Activated T-cell treated with anti-CD3 and anti-CD28 coated beads for 24 hours (primary cell): ENCODE measurements at places on chromosomes 1 and 21.

DNA sequence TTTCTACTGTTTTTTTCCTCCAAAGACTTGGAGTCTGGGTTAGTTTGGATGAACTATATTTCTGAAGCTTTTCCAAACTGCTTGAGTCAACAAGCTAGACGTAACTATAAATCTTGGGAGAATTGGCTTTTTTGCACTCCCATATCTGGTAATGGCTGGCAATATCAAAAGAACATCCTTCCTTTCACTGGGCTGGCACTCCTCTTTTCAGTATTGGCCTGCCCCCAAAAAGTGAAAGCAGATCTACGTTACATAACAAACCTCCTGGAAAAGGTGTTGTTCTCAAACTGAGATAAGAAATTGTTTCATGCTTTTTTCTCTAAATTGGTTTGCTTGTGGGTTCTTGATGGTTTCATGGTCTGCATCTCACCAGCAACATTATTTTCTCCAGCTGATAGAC lies 499.3 kb downstream of the NEGR1 start:
- DNase-seq: no peak

DNA sequence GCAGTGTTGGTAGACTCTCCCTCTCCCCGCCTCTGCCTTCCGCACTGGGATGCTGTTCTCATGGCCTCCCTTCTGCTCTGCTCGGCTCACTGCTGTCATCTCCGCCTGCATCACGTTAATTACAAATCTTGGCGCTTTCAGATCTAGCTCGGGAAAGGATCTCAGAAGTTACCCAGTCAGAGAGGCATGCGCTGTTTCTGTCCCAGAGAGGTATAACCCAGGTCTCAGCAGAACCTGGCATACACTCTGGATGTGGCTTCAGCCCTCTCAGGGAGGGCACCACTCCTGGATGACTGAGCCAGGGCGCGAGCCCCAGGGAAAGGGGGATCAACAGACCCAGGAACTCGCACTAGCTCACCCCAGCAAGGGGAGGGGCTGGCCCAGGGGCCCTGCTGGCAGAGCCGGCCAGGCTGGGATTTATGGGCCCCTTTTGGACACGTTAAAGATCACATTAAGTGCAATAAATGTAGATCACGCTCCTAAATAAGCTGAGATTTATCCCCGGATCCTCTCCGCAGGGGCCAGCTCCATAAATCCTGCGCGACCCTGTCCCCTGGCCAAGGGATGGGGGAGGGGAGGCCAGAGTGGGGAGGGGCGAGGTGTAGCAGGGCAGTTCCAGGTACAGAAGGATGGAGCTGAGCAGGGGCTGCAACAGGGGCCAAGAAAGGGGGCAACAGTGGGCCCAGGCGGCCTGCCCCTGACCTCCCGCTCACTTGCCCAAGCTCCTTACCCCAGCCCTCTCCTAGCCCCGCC lies 101.3 kb upstream of the ZBTB40 start:
- no peak for DNase-seq

GRCh38 chr1:1422465-1423244 lies 1.6 kb upstream of the ANKRD65 start:
- DNase-seq: no peak

- DNase-seq: no peak
Observed at GRCh38 chr1:100778748-100779147, 59.2 kb downstream of the VCAM1 start.

DNA sequence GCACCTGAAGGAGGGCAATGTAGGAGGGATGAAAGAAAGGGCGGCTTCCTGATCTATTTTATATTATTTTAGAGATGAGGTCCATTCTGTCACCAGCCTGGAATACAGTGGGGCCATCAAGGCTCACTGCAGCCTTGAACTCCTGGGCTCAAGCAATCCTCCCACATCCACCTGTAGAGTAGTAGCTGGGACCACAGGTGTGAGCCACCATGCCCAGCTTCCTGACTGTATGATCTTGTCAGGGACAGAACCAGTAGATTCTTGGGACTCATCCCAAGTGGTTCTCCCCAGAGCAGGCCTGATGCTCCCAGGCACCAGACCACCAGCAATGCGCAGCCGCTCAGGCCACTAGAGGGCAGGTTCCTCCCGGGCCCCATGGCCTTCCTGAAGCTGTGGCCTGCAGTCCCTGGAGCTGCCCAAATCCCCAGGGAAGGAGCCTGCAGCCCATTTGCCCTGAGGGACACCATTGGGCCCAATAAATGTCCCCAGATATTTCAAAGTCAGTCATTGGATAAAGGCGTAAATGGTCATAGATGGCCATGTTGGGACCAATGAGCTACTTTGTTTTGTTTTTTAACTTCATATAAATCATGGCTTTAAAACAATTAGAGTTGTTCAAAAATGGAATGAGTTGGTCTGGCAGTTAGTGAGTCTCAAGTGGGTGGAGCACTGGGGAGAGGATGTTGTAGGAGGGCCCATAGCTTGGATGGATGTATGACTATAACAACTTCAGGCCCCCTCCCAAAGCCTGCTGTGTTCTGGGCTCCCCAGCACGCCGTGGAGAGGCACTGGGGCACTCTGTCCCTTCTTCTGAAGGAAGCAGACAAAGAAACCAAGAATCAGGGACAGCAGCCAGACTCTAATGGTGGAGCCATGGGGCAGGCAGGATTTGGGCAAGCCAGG lies 44.7 kb upstream of the GOLT1A start:
- peak; percentile 11 for DNase-seq

DNA sequence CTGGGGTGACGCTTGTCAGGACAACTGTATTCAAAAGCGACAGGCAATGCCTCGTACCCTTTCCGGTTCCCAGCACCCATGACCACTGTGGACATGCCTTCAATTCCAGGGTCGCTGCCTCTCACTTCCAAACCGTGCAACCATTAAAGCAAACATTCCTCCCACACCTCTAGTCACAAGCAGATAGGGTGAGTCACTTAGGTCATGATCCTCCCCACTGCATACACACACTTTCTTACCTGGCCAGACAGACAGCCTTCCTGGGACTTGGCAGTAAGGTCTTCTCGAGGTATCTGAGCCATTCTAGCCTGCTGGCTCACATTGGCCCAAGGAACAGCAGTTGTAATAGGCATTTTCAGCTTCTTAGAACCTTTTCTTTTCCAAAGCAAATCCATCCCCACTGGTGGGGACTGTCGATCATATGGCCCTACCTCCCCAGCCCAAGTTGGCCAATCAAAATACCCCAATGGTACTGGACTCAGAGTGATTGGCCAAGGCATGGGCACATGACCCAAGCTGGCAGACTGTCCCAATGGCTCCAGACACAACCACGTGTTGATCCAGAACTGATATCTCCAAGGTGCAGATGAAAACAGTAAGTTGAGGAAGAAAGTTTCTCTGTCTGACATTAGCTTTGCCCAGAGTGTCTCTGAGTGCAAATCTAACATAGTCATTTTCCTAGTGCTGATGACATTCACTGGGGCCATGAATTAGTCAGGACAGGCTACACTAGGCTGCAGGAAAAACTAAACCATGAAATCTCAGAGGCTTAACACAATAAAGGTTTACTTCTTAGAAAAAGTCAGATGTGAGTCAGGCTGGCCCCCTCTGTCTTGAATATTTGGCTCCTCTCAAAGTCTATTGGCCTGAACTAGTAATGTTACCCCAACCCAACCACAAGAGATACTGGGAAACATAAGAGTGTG lies 113.8 kb downstream of the RRAGC start:
- DNase-seq: no peak

DNA sequence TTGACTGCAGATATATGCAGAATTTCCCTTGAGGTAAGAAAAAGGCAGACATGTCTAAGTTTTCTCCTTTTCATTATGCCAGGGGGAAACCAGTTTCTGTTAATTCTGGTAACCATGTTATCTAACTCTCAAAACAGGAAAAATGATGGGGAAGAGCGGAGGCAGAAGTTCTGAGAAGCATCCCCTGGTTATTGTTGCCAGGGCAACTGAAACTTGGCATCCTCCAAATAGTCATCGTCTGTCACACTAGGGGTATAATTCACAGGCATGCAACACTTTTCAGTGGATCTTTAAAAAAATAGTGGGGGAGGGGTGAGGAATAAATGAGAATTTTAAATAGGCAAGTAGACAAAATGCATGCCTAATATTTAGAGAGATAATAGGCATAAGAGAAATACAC lies 715.3 kb upstream of the CXADR start:
- DNase-seq: no peak
